ENCODE measurements at places on chromosomes 3 and 15.

- no peak for DNase-seq
These were observed 11.4 kb downstream of the CD86 start for GRCh38 chr3:122066331-122067213.

- no peak for DNase-seq
These were observed 192.9 kb upstream of the IL12A start for GRCh38 chr3:159795681-159796175.

- DNase-seq = no peak
These were observed 127.4 kb downstream of the TCF12 start for GRCh38 chr15:57045741-57046382.

DNA sequence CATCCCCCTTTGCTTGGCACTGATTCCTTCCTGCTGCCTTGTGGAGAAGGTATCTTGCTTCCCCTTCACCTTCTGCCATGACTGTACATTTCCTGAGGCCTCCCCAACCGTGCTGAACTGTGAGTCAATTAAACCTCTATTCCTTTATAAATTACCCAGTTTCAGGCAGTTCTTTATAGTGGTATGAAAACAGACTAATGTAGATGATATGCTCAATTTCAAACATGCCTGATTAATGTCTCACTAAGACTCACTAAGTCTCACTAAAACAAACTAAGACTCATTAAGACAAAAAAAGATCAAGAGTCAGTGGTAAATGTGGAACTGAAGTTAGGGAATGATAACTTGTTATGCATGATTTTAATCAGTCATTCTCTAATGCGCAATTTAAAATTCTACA, 606.6 kb downstream of the RBMS3 start:
- no peak for DNase-seq

DNA sequence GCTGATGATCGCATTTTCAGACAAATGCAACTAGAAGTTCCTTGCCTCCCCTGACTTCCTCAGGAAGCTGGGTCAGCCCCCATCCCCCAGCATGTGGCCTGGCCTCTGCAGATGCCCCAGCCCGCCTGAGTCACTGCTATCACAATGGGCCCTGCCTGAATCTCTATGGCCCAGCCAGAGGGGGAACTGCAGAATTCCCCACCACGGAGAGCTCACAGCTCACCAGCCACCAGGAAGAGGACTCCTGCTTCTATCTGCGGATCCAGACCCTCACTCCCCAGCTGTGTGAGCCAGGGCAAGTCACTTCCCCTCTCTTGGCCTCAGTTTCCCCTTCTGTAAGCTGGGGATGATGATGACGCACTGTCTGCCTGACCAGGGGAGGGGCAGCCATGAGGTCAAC, 6.9 kb downstream of the PLXND1 start:
- no peak for DNase-seq

DNA sequence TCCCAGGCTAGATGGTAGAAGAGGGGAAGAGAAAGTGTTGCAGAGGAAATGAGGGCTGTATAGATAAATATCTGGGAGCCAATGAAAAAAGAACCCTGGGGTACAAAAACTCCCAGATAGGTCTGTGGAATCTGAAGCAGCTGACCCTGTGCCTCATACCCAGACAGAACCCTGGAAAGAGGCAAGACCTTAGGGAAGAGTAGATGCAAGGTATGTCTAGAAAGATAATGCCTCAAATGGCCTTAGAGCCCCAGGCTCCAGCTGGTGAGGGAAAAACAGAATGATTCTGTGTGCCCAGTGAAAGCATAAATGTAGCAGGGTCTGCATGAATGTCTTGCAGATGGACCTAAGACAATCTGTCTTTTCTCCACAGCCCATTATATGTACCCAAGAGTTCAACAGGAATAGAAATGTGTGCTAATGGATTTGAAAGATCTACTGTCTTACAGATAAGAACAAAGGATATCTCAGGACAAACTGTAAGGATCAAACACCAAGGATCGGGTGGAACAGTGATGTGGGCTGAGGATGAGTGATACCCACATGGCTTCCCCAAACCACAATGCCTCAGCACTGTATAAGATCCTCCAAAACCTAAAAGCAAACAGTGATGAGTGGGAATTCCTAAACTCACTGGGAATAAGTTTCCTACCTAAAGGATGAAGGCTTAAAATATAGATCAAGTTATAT, 58.8 kb downstream of the NCEH1 start:
- DNase-seq = no peak

GRCh38 chr15:60721707-60722106, 242.8 kb upstream of the ICE2 start:
- no peak for DNase-seq

DNA sequence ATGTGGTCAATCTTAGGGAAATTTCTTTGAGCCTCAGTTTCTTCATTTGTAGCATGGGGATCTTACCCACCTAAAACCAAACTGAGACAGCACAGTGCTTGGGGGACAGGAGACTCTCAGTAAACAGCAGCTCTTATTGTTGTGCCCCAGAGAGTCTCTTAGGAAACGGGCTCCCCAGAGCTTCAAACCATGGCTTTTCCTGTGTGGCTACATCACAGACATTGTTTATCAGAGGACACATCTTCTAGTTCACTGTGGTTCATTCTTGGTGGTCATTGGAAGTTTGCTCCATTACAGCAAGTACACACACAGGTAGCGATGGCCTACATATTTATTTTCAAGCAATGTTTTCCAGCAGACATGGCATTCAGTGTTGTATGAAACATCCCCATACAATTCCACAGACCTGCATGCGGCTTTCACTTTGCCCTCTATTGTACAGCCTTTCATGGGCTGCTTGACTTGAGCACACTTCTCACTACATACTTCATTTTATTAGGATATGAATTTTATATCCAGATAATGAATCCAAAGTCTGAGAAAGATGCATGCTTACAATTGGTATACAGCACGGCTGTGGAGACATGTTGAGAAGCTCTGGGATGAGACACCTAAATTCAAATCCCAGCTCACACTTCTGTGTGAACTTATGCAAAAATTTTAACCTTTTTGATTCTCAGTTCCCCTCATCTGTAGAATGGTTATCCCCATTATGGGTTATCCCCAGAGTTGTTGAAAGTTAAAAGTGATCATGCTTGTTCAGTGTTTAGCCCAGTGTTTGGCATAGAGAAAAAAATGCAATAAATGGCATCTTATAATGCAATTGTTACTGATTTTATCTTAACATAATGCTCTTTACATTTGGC, 84.8 kb upstream of the ICE2 start:
- DNase-seq = no peak

- DNase-seq = no peak
These were observed 35.4 kb upstream of the TCF12 start for GRCh38 chr15:56883088-56883487.

DNA sequence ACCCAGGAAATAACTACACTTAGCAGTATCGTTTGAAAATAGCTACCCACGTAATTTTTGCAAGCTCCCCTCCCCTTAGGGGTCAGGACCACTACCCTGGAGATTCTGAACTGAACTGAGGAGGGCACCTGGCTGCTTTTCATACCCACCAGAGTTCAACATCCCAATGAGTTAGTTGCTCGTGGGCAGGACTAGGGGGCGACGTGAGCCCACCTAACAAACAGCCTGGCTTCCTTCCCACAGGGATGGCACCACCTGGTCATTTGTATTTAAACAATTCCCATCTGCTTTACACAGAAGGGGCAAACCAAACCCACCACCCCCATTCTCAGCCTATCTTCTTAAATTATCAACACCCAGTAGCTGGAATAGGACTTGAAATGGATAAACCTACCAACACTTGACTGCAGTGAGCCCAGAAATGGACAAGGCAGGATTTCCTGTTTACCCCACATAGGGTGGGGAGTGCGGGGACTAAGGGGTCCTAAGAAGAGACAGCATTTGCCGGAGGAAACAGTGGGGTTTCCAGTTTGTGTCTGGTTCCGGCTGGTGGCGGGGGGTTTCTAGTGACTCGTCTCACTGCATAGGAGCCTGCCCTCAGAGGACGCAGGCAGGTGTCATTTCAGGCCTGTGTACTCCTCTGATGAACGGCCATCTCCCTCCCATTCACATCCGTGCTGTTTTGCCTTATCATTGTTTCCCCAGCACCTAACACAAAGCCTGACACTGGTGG, 11.6 kb upstream of the VGLL4 start:
- DNase-seq = no peak

DNA sequence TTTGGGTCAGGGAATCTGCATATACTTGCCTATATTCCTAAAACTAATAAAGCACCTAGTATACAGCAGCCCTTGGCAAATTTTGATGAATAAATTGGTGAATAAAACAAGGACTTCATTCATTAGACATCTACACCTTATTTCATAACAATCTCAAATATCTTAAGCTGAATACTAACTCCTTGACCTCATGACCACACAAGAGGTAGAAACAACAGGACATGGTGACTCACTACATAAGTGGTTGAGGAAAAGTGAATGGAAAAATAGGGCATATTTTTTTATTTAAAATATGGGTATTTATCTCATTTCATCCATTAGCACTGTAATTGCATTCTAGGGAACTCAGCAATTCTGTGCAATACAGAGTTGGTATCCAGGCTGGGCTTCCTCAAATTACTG, 7.8 kb upstream of the STAC start:
- DNase-seq = peak; percentile 89

- no peak for DNase-seq
These were observed 36.3 kb upstream of the HERC1 start for GRCh38 chr15:63870043-63870394.

GRCh38 chr3:14877469-14877868, 58.7 kb downstream of the FGD5 start:
- DNase-seq = no peak

DNA sequence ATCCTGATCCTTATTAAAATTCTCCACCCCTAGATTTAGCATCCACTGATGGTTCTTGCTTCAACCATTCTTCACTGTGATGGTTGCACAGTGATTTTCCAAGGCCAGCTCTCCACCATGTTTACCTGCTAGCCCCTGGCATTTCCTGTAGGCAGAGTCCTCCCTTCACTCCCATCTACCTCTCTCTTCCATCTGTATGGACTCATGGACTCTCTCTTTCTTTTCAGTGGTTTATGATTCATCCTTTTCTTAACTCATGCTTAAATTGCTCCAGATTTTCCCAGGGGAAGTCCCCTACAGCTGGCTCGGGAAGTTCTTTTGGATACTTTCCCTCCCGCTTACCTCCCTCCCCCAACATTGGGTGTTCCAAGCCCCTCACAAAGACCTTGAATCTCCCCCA, 18.7 kb downstream of the TGM4 start:
- DNase-seq = no peak

DNA sequence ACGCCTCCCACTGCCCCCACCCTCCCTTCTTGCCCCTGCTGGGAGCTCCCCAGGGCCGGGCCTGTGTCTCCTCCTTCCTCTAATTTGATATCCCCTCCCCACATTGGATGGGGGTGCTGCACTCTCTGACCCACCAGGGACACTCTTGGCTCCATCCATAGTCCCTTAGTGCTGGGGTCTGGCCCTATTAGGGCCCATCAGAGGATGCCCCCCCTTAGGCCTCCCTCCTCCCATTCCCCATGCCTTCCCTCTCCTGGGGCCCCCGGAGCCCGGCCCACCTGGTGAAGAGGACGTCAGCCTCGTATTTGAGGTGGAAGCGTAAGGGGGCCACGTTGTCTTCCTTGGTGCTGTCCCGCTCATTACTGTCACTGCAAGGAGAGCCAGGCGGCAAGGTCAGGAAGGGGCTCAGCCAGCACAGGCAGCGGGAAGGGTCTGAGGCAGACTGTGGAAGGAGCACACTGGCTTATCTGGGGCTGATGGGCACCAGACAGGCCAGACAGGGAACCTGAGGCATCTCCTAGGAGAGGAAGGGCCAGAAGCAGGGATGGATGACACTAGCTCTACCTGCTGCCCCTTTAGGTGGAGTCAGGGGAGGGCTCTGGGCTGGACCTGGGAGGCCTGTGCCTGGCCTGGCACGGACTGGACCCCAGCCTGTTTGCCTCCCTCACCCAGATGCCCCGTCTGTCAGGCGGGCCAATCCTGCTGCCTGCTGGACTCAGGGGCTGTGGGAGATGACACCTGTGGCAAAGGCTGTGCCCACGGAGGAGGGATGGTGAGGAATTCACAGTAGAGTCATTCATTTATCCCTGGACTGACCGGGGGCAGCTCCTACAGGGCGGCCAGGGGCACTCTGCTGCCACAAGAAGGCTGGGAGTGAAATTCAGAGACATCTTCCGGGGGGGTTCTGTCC, 36.2 kb downstream of the FEM1B start:
- no peak for DNase-seq

GRCh38 chr3:126057501-126057819, 26.5 kb downstream of the SLC41A3 start:
- no peak for DNase-seq

GRCh38 chr3:177357352-177358090, 160.2 kb upstream of the TBL1XR1 start:
- DNase-seq = peak; percentile 90

DNA sequence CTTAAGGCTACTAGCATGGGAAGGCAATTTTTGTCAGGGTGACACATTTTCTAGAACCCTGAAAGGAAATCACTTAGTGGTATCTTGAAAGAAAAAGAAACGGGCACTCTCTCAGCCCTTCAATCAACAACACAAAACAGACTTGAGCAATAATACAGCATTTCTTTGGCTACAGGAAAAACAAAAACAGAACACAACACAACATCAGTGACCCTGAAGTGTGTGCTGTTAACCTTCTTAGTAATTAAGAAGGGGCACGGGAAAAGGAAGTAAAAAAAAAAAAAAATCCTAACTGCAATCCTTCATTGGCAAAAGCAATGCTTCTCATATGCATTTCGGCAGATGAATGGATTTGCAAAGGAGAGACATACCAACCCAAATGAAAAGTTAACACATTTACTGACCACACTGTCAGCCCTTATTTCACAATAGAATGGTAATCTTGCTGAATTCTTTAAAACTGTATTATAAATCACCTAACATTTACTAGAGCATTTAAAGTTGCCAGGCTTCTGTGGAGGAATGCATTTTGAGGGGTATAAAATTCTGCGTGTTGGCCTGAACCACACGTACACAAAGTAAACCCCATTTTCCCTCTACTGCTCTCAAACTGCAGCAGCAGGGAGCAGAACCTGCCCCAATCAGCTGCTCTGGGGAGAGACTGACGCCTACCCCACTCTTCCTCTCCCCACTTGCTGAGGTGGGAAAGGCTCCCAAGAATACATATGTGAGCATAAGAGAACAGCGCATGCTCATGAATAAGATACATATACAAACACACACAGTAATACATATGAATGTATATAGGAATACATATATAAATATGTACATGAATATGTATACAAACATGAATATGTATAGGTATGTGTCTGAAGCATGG, 198.5 kb downstream of the FOXP1 start:
- no peak for DNase-seq

GRCh38 chr3:105608623-105609022, 241.9 kb downstream of the ALCAM start:
- DNase-seq = no peak

GRCh38 chr15:76972389-76973361, 22.3 kb upstream of the PSTPIP1 start:
- DNase-seq = peak; percentile 13
